Psoas muscle (tissue), 8 donors: ENCODE measurements at places on chromosomes 6 and 20. TPM values are rescaled to one million over a fixed set of nuclear protein-coding genes. Genes with fewer than 3 reads are reported as not detected.

Gene L3MBTL3
- total RNA-seq = 2.9 TPM

Gene PLCB1
- total RNA-seq = 10.7 TPM

Gene CD93
- 35.6 TPM for total RNA-seq

Gene ZC3H12D
- 0.32 TPM for total RNA-seq

Gene SYTL3
- 14.0 TPM for total RNA-seq

Gene TMEM200A
- total RNA-seq = 0.24 TPM

Gene TMEM170B
- 20.0 TPM for total RNA-seq

- no peaks in the 10 kb centered on the region for H3K27me3 ChIP-seq
- no peak overlapping the region for H3K27ac ChIP-seq
- H3K4me3 ChIP-seq = no peak overlapping the region
- H3K4me1 ChIP-seq = no peaks in the 10 kb centered on the region
- no peaks in the 10 kb centered on the region for H3K36me3 ChIP-seq
Measured at GRCh38 chr6:66362888-66363287, 655.9 kb upstream of the EYS start.

- H3K27me3 ChIP-seq = no peaks in the 10 kb centered on the region
- H3K4me3 ChIP-seq = no peak overlapping the region
Measured at GRCh38 chr6:55818482-55818881, 56.9 kb downstream of the BMP5 start.

GRCh38 chr6:131460614-131461000 is 112.4 kb upstream of the ARG1 start:
- H3K27ac ChIP-seq = no peak overlapping the region
- no peak for DNase-seq
- no peaks in the 10 kb centered on the region for H3K27me3 ChIP-seq
- H3K4me3 ChIP-seq = no peak overlapping the region
- no peaks in the 10 kb centered on the region for H3K36me3 ChIP-seq

DNA sequence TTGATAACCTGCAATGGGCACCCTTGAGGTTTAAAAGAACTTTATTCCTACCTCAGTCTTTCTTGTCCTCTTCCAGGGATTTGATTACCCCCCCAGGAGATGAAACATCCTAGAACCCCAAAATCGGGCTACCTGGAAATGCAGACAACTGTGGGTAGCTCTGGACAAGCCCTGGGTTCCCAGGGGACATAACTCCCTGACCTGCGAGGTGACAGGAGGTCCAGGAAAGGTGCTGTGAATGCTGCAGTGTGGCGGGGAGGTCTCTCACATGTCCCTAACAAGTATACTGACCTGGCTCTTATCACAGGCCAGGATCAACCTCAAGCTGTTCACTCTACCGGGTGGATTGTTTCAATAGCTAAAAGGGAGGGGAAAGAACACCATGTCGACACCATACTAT is 11.6 kb downstream of the JAG1 start:
- H3K36me3 ChIP-seq = peaks cover 56% of the 10 kb centered on the region
- peak overlapping the region; percentile 79 for H3K27ac ChIP-seq

DNA sequence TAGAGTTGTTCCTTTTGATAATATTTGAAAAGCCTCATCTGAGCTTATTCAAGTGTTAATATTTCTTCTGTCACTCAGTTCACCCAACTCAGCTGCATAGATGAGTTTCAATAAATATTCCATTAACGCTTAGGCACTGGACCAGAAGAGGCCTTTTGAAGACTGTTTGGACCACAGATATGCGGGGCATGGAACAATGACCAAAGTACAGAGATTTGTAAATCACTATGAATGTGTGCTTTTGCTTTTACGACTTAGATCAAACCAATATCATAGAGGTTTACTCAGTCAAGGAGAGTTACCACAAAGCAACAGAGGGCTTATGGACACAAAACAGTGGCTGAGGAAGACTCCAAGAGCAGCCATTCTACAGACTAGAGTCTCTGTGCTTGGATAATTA is 99.9 kb downstream of the RTN4IP1 start:
- no peak overlapping the region for H3K4me3 ChIP-seq
- H3K27me3 ChIP-seq = peaks cover 2% of the 10 kb centered on the region
- no peaks in the 10 kb centered on the region for H3K36me3 ChIP-seq
- no peaks in the 10 kb centered on the region for H3K4me1 ChIP-seq
- H3K27ac ChIP-seq = no peak overlapping the region
- no peak for DNase-seq

- no peak overlapping the region for H3K4me3 ChIP-seq
- no peak for DNase-seq
- H3K27ac ChIP-seq = no peak overlapping the region
- H3K36me3 ChIP-seq = no peaks in the 10 kb centered on the region
- H3K4me1 ChIP-seq = no peaks in the 10 kb centered on the region
- H3K27me3 ChIP-seq = no peaks in the 10 kb centered on the region
Measured at GRCh38 chr6:48401016-48401415, 290.0 kb upstream of the PTCHD4 start.

DNA sequence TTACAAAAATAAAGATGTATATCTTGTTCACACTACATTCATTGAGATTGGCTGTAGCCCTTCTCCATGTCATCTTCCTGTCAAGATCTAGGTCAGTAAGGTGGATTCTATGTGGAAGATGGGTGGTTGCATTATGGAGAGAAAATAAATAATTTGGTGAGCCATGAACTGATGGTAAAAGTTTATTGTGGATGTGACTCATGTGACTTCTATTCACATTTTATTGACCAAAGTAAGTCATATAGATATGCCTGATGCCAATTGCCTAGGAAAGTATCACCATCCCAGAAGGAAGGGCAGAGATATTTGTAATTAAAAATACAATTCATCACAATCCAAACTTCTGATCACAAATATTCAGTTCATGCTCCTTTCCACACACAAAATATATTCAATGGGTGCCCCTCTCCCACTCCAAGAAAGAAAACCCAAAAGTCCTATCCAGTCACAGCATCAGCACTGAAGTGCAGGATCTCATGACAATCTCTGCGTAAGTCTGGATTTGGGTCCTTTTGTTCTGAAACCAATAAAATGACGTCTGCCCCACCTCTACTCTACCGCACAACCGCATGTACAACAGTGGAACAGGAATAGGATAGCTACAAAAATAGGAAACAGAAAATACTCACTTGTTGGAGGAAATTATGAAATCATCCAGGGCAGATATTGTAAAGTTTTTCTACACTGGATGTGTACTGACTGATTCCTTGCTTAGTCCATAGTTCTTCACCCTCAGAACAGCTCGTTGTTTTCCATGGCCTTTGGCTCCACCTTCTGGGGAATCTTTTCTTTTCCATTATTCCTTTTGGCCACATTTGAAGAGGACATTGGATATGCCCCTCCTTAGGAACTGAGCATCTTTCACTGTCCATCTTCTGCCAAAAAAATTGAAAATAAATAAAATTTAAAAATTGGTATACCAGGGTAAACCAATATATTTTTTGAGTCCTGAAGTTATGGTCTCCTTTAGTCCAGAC is 16.1 kb upstream of the SLC17A3 start:
- no peak overlapping the region for H3K4me3 ChIP-seq
- no peaks in the 10 kb centered on the region for H3K36me3 ChIP-seq
- no peak overlapping the region for H3K27ac ChIP-seq
- H3K27me3 ChIP-seq = no peaks in the 10 kb centered on the region
- DNase-seq = no peak

- H3K4me3 ChIP-seq = no peak overlapping the region
- DNase-seq = no peak
- no peak overlapping the region for H3K27ac ChIP-seq
- no peaks in the 10 kb centered on the region for H3K4me1 ChIP-seq
- H3K36me3 ChIP-seq = no peaks in the 10 kb centered on the region
- H3K27me3 ChIP-seq = no peaks in the 10 kb centered on the region
Measured at GRCh38 chr20:23680146-23680545, 8.7 kb downstream of the CST4 start.

GRCh38 chr6:74549746-74550145 is 656.1 kb downstream of the COL12A1 start:
- no peak for DNase-seq
- H3K36me3 ChIP-seq = no peaks in the 10 kb centered on the region
- H3K4me1 ChIP-seq = no peaks in the 10 kb centered on the region
- no peak overlapping the region for H3K4me3 ChIP-seq

GRCh38 chr20:62097881-62098407 is 24.3 kb upstream of the LSM14B start:
- no peaks in the 10 kb centered on the region for H3K27me3 ChIP-seq
- H3K36me3 ChIP-seq = no peaks in the 10 kb centered on the region
- H3K4me1 ChIP-seq = no peaks in the 10 kb centered on the region
- no peak overlapping the region for H3K4me3 ChIP-seq
- no peak overlapping the region for H3K27ac ChIP-seq

DNA sequence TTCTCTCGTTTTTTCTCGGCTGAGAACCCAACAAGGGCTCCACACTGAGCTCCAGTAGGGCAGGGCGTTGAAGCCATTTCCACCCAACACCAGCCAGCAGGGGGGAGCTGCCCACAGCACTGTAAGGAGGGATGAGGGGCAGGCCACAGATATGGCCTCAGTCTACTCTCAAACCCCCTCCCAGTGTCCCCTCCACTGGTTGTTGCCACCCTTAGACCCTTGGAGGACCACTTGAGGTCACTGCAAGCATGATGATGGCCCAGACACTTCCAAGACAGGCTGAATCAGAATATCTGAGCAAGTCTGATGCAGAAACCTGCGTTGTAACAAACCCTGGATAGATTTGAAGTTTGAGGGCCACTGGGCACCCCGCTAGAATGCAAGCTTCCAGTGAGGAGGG is 217.0 kb upstream of the CST7 start:
- H3K27ac ChIP-seq = no peak overlapping the region
- no peak for DNase-seq
- H3K36me3 ChIP-seq = no peaks in the 10 kb centered on the region

DNA sequence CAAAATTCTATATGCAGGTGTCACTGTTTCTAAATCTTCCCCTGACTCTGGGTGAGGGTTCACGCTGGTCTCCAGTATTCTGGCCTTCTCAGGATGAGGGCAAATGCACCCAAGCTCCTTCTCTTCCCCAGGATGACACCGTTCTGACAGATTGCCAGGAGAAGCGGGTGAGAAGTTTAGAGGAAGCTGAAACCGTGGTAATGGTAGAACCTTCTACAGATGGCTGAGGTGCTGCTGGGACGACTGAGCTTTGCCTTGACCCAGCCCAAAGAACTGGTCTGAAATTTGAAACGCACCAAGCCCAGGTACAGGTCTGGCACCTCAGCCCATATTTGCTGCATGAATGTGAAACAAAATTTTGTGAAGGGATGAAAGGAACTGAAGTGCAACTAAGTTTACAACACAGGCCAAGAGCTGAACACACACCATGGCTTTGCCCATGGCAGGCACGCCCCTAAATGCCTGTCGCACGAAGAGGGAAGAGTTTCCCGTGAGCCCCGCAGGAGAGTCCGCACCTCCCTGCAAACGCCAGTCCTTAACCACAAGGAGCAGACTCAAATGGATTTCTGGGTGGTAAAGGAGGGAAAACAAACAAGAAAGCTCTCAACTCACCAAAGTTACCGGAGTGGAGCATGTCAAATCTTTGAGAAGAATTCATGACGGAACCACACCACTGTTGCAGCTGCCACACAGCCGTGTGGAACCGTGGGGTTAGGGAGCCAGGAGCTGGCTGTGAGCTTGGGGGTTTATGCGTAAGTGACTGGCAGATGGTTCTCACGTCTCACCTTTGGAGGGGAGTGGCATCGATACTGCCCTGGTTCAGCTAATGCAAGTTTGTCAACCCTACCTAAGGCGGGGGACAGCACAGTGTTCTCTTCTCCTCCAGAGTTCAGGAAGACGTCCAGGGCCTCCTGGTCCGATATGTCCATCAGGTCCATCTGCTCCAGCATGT is 138.9 kb downstream of the DTNBP1 start:
- H3K4me3 ChIP-seq = no peak overlapping the region
- H3K27ac ChIP-seq = peak overlapping the region; percentile 56
- H3K36me3 ChIP-seq = no peaks in the 10 kb centered on the region
- peaks cover 22% of the 10 kb centered on the region for H3K4me1 ChIP-seq
- DNase-seq = no peak

GRCh38 chr6:170093276-170093657 is 197.6 kb downstream of the DLL1 start:
- no peak overlapping the region for H3K27ac ChIP-seq
- H3K36me3 ChIP-seq = no peaks in the 10 kb centered on the region
- no peaks in the 10 kb centered on the region for H3K27me3 ChIP-seq
- H3K4me3 ChIP-seq = no peak overlapping the region
- H3K4me1 ChIP-seq = peaks cover 16% of the 10 kb centered on the region
- DNase-seq = no peak

DNA sequence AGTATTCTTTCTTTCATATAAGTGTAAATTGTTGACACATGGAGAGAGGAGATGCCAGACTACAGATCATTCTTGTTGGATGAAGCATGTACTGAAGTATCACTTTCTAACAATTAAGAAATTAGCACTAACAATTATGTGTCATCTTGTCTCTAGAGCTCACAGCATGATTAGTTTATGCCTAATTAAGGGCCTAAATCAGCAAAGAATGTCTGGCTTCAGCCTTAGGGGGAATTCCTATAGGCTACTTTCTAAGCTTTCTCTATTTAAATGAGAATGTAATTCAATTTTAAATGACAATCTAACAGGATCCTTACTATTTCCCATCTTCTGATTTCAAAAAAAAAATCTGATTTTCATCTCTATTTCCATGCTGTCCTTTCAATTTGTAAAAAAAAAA is 371.0 kb downstream of the EPHA7 start:
- no peak overlapping the region for H3K4me3 ChIP-seq
- no peak overlapping the region for H3K27ac ChIP-seq
- H3K36me3 ChIP-seq = no peaks in the 10 kb centered on the region
- H3K4me1 ChIP-seq = no peaks in the 10 kb centered on the region
- peaks cover 2% of the 10 kb centered on the region for H3K27me3 ChIP-seq

- H3K36me3 ChIP-seq = no peaks in the 10 kb centered on the region
- DNase-seq = no peak
- peaks cover 8% of the 10 kb centered on the region for H3K4me1 ChIP-seq
- no peak overlapping the region for H3K27ac ChIP-seq
- no peak overlapping the region for H3K4me3 ChIP-seq
Measured at GRCh38 chr6:43833223-43833995, 63.4 kb downstream of the VEGFA start.

GRCh38 chr6:138086573-138087196 is 20.5 kb downstream of the PERP start:
- H3K4me3 ChIP-seq = no peak overlapping the region
- DNase-seq = no peak
- no peak overlapping the region for H3K27ac ChIP-seq

- H3K27me3 ChIP-seq = no peaks in the 10 kb centered on the region
- H3K36me3 ChIP-seq = no peaks in the 10 kb centered on the region
- H3K4me3 ChIP-seq = no peak overlapping the region
- no peak overlapping the region for H3K27ac ChIP-seq
- peaks cover 14% of the 10 kb centered on the region for H3K4me1 ChIP-seq
Measured at GRCh38 chr6:143516690-143517446, 5.3 kb upstream of the FUCA2 start.

DNA sequence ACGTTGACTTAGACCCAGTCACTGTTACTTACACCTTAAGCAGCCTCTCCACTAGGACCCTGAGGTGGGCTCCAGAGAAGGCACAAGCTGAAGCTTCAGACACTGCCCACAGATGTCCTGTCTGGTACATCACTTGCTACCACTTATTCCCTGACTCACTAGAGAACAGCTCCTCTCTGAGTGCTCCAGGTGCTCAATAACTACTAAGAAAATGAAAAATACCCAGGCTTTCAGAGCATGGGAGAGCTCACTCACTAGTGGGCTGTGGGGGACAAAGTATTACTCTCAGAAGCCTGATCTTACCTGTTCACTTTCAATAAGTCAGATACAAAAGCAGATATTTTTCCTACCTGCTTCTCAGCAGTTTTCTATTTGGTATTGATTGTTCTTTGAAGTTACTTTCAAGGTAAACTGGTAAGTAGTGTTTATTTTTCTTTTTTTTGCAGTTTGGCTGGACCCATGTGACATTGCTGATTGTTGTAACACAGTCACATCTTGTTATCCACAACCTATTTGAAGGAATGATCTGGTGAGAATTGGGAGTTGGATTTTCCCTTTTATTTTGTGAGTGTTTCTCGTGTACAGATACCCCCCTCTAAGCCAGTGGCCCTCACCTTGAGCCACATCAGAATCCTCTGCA is 55.9 kb downstream of the CDS2 start:
- peaks cover 6% of the 10 kb centered on the region for H3K4me1 ChIP-seq
- DNase-seq = no peak
- H3K4me3 ChIP-seq = no peak overlapping the region
